ENCODE measurements at places on chromosomes 1 and 21. TPM values are rescaled to one million over a fixed set of nuclear protein-coding genes. Genes with fewer than 3 reads are reported as not detected.

Gene DENND4B
- total RNA-seq, result 205 TPM

DNA sequence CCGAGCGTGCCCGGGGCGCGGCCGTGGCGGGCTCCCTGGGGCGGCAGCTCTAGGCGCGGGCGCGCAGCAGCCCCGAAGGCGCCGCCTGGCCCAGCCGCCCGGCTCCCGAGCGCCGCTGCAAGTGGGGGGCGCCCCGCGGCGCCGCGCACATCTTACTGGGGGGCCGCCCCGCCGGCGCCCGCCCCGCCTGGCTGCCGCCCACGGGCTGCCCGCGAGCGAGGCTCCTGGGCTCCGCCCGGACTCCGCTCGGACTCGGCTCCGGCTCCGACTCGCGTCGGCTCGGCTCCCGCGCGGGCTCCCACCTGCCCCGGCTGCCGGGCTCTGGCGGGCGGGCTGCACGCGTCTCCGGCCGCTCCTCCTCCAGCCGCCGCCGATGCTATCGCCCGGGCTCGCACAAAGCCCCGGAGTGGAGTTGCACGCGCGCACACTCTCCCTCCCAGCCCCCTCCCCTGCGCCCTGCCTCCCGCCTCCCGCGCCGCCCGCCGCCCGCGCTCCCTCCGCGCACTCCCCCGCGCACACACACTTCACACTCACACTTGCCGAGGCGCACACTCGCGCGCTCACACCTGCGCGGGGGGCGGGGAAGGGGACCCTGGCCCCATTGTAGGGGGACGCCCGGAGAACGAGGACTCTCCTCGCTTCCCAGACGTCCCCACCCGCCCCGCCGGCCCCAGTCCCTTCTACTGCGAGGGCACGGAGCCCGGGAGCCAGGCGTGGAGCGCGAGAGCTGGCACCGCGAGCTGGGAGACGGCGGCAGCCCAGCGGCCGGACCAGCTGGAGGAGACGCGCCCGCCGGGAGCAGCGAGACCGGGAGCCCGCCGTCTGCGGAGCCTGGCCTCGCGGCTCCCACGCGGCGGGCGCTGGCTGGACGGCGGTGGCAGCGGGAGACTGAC lies at the start of gene GRIK3:
TSS of gene GRIK3 (minus strand) at position 395 of the 893 bp plus-strand sequence. CDS start 407 bp downstream, outside the sequence.
- no peaks in the 10 kb centered on the region for H3K4me1 ChIP-seq
- H3K36me3 ChIP-seq, result no peaks in the 10 kb centered on the region
- H3K27ac ChIP-seq, result no peak within 1 kb of the TSS
- DNase-seq, result no peak
- H3K27me3 ChIP-seq, result peaks cover 58% of the 10 kb centered on the region

DNA sequence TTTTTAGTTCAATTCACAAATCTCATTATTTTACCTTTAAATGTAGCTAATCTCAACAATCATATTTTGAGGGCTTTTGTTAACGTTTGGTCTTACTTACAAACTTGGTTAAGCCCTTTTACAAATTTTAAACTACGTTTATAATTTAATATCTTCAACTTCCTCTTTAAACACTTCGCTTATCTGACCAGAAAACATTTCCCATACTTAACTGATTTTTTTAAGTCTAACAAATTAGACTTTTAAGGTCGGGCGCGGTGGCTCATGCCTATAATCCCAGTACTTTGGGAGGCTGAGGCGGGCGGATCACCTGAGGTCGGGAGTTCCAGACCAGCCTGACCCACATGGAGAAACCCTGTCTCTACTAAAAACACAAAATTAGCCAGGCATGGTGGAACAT lies 300.9 kb downstream of the LMX1A start:
- no peak overlapping the region for H3K4me3 ChIP-seq
- H3K27me3 ChIP-seq, result peaks cover 20% of the 10 kb centered on the region
- no peaks in the 10 kb centered on the region for H3K4me1 ChIP-seq
- H3K36me3 ChIP-seq, result no peaks in the 10 kb centered on the region
- no peak for DNase-seq

DNA sequence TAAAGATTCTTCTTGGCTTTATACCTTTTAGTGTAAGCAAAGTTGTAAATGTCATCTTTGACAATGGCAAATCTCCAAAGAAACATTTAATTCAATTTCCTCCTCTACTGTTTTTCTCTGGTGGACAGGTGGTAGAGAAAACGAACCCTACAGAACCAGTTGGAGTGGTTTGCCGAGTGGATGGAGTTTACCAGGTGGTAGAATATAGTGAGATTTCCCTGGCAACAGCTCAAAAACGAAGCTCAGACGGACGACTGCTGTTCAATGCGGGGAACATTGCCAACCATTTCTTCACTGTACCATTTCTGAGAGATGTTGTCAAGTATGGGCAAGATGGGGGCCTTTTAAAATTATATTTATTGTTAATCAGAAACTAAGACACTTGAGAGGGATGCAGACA lies 25.8 kb downstream of the UAP1 start:
- no peak overlapping the region for H3K4me3 ChIP-seq
- DNase-seq, result no peak
- H3K27ac ChIP-seq, result no peak overlapping the region
- peaks cover 6% of the 10 kb centered on the region for H3K4me1 ChIP-seq
- peaks cover 16% of the 10 kb centered on the region for H3K36me3 ChIP-seq
- no peaks in the 10 kb centered on the region for H3K27me3 ChIP-seq

GRCh38 chr21:14890141-14890540 lies 174.7 kb downstream of the NRIP1 start:
- no peaks in the 10 kb centered on the region for H3K4me1 ChIP-seq
- no peak overlapping the region for H3K27ac ChIP-seq
- H3K27me3 ChIP-seq, result peaks cover 5% of the 10 kb centered on the region
- no peaks in the 10 kb centered on the region for H3K36me3 ChIP-seq
- no peak for DNase-seq

DNA sequence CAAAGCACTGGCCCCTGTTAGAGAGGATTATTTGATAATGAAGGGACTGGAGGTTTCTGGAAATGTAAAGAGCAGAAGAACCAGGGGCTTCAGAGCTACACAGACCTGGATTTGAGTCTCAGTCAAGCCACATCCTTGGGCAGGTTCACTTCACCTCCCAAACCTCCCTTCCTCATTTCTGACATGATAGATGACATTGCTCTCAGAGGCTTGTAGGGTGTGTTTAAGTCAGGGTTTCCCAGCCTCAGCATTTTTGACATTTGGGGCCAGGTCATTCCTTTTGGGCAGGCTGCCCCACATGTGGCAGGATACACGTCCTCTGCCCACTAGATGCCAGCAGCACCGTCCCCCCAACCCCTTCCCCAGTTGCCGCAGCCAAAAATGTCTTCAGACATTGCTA lies 474.6 kb downstream of the MATN1 start:
- DNase-seq, result no peak
- H3K27me3 ChIP-seq, result peaks cover 24% of the 10 kb centered on the region
- no peak overlapping the region for H3K4me3 ChIP-seq
- H3K4me1 ChIP-seq, result no peaks in the 10 kb centered on the region
- H3K27ac ChIP-seq, result no peak overlapping the region

Gene ADAMTSL4
- 0.48 TPM for total RNA-seq

DNA sequence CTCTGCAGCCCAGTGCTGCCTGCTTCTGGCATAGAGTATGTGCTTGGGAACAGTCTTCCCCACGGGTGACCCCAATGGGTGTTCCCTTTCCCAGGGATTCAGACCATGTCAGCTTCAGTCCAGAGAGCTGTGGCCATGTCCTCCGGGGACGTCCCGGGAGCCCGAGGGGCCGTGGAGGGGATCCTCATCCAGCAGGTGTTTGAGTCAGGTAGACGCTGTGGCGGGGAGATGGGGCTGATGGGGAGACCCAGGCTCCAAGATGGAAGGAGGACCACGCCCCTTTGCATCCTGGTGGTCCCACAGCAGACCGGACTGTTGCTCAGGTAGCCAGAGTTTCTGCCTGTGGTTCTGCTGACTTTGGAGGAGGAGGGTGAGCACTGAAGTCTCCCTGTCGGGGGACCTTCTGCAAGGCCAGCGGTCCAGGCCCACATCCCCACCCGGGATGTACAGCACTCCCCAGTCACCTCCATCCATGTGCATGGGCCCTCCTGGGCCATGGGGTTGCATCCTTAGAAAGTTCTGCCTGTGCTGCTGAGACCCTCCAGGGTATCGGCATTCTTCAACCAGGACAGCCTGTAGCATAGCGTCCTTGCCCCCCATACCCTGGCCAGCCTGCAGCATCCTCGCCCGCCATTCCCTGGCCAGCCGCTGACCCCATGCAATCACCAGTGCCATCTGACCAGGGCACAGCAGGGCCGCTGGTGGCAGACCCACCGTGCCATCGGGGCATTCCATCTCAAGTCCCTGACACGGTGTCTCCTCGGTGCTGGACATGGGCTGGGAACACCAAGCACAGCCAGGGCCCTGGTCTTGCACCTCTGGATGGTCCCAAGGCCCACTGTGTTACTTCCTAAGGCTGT lies 2.8 kb downstream of the AIRE start:
- no peak overlapping the region for H3K4me3 ChIP-seq
- no peak for DNase-seq
- no peaks in the 10 kb centered on the region for H3K4me1 ChIP-seq
- H3K36me3 ChIP-seq, result no peaks in the 10 kb centered on the region
- peaks cover 5% of the 10 kb centered on the region for H3K27me3 ChIP-seq
- H3K27ac ChIP-seq, result no peak overlapping the region

GRCh38 chr1:166167572-166167925 lies 748 bp upstream of the FAM78B start:
- no peak for DNase-seq
- H3K4me3 ChIP-seq, result peak overlapping the region; percentile 40
- H3K36me3 ChIP-seq, result no peaks in the 10 kb centered on the region

- H3K27ac ChIP-seq, result no peak overlapping the region
- peaks cover 2% of the 10 kb centered on the region for H3K27me3 ChIP-seq
- H3K4me1 ChIP-seq, result peaks cover 2% of the 10 kb centered on the region
- H3K4me3 ChIP-seq, result no peak overlapping the region
- no peak for DNase-seq
Observed at GRCh38 chr1:212452323-212453155, 19.8 kb downstream of the NENF start.

GRCh38 chr21:19522381-19522780 lies 1118.8 kb upstream of the TMPRSS15 start:
- no peak for DNase-seq
- no peaks in the 10 kb centered on the region for H3K36me3 ChIP-seq
- no peak overlapping the region for H3K4me3 ChIP-seq
- H3K27me3 ChIP-seq, result no peaks in the 10 kb centered on the region
- H3K27ac ChIP-seq, result no peak overlapping the region

Gene PPIAL4G
- total RNA-seq, result 0.36 TPM

- H3K27me3 ChIP-seq, result no peaks in the 10 kb centered on the region
- no peak overlapping the region for H3K4me3 ChIP-seq
- peaks cover 4% of the 10 kb centered on the region for H3K36me3 ChIP-seq
- no peak for DNase-seq
Observed at GRCh38 chr1:80083892-80084291, 1077.4 kb upstream of the ADGRL4 start.

GRCh38 chr1:244214009-244214967 lies 163.2 kb downstream of the ZBTB18 start:
- H3K4me3 ChIP-seq, result no peak overlapping the region
- peaks cover under 1% of the 10 kb centered on the region for H3K27me3 ChIP-seq
- DNase-seq, result no peak
- H3K36me3 ChIP-seq, result no peaks in the 10 kb centered on the region

- H3K27me3 ChIP-seq, result peaks cover 3% of the 10 kb centered on the region
- peak; percentile 58 for DNase-seq
- H3K27ac ChIP-seq, result peak overlapping the region; percentile 95
- H3K36me3 ChIP-seq, result no peaks in the 10 kb centered on the region
- H3K4me1 ChIP-seq, result peaks cover 62% of the 10 kb centered on the region
- H3K4me3 ChIP-seq, result peak overlapping the region; percentile 85
Observed at GRCh38 chr1:225453797-225454648, 26.2 kb upstream of the LBR start.

GRCh38 chr1:54118704-54119103 lies 34.1 kb downstream of the CDCP2 start:
- no peaks in the 10 kb centered on the region for H3K36me3 ChIP-seq
- H3K4me3 ChIP-seq, result no peak overlapping the region
- peaks cover 5% of the 10 kb centered on the region for H3K4me1 ChIP-seq
- DNase-seq, result no peak
- no peak overlapping the region for H3K27ac ChIP-seq

Gene THEM4
- 19.6 TPM for total RNA-seq

DNA sequence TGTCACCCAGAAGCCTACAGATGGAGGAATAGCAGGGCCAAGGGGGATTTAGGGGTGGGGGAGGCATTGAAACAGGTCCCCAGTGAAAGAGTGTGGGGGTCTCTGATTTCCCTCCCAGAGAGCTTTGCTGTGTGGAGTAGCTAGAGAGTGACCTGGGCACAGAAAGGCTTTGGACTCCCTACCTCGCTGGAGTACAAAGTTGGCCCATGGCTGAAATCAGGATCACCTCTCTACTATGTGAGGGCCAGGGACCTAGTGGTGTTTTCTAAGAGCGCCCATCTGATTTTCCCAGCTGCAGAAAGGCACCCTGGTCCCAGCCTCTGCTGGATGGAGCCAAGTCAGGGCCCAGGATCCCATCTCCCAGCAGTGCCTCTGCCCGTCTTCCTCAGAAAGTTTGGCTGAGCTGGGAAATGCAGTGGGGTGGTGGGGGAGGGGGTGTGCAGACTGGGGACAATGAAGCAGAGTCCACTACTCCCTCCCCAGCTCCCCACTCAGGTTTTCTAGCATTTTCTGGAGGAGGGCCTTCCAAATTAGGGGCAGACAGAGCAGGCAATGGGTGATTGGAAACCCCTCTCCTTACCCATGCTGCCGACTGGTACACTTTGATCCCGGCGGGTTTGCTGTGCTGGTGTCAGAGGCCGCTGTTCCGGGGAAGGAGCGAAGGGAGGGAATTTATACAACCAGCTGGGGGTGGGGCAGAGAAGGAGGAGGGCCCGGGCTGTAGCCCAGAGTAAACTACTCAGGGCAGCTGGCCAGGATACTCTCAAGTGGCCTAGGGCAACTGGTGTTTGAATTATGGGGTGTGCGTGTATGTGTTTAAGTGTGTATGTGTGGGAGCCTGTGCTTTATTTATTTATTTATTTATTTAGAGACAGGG lies at the start of gene SELENBP1:
TSS of gene SELENBP1 (minus strand) at position 648 of the 877 bp plus-strand sequence. CDS start at position 584, 64 bp downstream.
- no peaks in the 10 kb centered on the region for H3K4me1 ChIP-seq
- no peak for DNase-seq
- H3K4me3 ChIP-seq, result no peak within 1 kb of the TSS
- no peaks in the 10 kb centered on the region for H3K27me3 ChIP-seq
- H3K27ac ChIP-seq, result no peak within 1 kb of the TSS
- no peaks in the 10 kb centered on the region for H3K36me3 ChIP-seq

DNA sequence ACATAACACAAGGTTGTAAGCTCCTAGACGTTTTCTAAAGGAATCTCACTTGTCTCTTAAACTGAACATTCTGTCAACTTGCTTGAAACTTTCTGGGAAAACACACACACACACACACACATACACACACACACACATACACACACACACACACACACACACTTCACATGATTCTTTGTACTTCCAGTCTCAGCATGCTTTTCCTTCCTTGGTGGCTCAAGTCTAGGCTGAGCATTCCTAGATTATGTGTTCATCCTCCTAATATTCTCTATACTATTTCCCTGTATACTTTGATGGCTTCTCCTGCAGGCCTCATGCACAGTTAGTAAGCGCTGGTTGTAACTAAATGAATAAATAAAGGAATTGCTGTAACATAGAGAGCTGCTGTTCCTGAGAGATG lies 372.1 kb downstream of the PTPRC start:
- H3K27me3 ChIP-seq, result no peaks in the 10 kb centered on the region
- peaks cover 6% of the 10 kb centered on the region for H3K36me3 ChIP-seq
- peak overlapping the region; percentile 57 for H3K27ac ChIP-seq
- H3K4me3 ChIP-seq, result peak overlapping the region; percentile 75
- H3K4me1 ChIP-seq, result peaks cover 27% of the 10 kb centered on the region

Gene OR4F16
- total RNA-seq, result not detected

Gene SNX27
- total RNA-seq, result 34.2 TPM

GRCh38 chr1:75796376-75797272 lies at the start of gene MSH4:
Gene MSH4 (plus strand): TSS chr1:75796882. CDS start chr1:75796986, 104 bp downstream.
- no peaks in the 10 kb centered on the region for H3K27me3 ChIP-seq
- peak within 1 kb of the TSS; percentile 47 for H3K27ac ChIP-seq
- peaks cover 37% of the 10 kb centered on the region for H3K36me3 ChIP-seq
- no peak for DNase-seq
- peaks cover 10% of the 10 kb centered on the region for H3K4me1 ChIP-seq
- no peak within 1 kb of the TSS for H3K4me3 ChIP-seq

Data from natural killer cell treated with Interleukin-12 subunit alpha and Interleukin-12 subunit beta and Interleukin-15 and Interleukin-18, amount 100 ng/mL, for 72 hours (primary cell).